GOT3 (cell line): ENCODE measurements at places on chromosomes 3 and 15.
A peak's percentile ranks its signal among the peaks of the same experiment; 100 is the strongest.

DNA sequence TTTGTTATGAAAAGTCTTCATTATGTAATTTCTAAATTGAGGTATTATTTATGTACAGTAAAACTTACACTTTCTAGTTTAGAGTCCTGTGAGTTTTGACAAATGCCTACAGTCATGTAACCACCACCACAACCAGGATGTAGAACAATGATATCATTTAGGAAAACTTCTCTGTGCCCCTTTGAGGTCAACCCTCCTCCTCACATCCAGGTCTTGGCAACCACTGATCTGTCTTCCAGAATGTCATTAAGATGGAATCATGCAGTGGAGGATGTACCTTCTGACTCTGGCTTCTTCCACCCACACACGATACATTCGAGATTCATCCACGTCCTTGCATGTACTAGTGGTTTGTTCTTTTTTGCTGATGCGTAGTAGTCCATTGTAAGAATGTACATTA, 23.2 kb downstream of the MINAR1 start:
- DNase-seq, result no peak

GRCh38 chr3:50167069-50167840, 12.1 kb downstream of the SEMA3F start:
- DNase-seq, result no peak

- DNase-seq, result no peak
These were observed 1038.7 kb downstream of the IGSF11 start for GRCh38 chr3:117995842-117996437.

- peak; percentile 62 for DNase-seq
These were observed 19.0 kb downstream of the STOML1 start for GRCh38 chr15:73972984-73973682.

GRCh38 chr15:56732886-56733135, 498 bp downstream of the ZNF280D start:
- DNase-seq, result peak; percentile 33

DNA sequence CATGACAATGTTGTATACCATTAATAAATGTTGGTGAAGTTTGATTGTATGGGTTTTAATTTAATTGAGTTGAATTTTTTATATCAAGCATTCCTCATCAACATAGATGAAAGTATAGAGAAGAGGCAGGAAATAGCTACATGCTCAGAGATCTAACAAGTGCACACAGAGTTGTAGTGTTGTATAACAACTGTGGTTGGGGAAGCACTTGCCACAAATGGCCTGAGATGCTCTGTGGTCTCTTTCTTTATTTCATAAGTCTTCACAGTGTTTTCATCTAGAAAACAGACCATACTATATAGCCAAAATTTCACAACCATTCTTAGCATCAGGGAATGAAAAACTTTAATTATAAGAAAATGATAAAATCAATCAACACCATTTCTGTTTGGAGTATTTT, 682.6 kb upstream of the NECTIN3 start:
- no peak for DNase-seq

- DNase-seq, result no peak
These were observed 31.9 kb upstream of the TICRR start for GRCh38 chr15:89543389-89543788.

- DNase-seq, result no peak
These were observed 185.3 kb downstream of the CACNA2D3 start for GRCh38 chr3:54307566-54308180.

- no peak for DNase-seq
These were observed 8.8 kb upstream of the GRAMD1C start for GRCh38 chr3:113829576-113830354.

DNA sequence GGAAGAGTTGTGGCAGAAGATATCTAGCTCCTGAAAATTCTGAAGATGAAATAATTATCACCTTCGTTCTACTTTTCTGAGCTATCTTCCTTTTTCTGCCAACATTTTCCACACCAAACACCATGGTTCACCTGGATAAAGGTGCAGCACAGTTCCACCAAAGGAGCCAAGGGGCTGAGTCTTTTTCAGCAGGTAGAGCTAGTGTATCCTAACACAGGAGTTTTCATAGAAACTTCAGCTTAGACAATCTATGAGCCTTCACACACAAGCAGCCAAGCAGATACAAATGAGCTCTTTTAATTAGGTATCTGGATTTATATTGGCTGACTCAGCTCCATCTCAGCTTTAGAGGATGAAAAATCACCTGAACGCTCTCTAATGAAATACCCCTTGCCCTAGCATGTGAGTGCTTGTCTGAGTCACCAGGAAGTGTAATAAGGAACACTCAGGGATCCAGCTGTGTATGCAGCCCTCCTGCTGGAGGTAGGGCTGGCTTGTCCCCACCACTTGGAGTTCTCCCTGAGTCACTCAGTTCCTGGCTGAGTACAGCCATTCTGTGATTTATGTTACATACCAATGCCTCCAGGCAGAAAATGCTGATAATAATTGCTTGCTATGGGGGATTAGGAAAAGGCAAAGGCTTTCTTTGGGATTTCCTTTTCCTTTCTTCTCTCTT, 385.7 kb downstream of the LSAMP start:
- DNase-seq, result no peak

DNA sequence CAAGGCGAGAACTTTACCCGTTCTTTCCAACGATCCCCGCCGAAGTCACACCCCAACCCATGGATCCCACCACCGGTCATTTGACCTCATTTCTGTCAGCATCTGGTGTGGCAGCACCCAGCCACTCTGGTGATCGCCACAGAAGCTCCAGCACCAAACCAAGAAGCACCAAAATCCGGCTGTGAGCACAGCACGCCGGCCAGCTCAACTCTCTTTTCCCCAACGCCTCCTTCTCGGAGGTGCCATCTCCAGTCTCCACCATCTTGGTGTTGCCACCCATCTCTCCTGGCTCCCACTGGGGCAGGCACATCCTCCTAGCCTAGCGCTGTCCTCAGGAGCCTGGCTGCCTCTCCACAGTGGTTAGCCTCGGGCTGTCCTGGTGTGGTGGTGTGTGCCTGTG, 6.5 kb downstream of the MUC4 start:
- DNase-seq, result no peak

DNA sequence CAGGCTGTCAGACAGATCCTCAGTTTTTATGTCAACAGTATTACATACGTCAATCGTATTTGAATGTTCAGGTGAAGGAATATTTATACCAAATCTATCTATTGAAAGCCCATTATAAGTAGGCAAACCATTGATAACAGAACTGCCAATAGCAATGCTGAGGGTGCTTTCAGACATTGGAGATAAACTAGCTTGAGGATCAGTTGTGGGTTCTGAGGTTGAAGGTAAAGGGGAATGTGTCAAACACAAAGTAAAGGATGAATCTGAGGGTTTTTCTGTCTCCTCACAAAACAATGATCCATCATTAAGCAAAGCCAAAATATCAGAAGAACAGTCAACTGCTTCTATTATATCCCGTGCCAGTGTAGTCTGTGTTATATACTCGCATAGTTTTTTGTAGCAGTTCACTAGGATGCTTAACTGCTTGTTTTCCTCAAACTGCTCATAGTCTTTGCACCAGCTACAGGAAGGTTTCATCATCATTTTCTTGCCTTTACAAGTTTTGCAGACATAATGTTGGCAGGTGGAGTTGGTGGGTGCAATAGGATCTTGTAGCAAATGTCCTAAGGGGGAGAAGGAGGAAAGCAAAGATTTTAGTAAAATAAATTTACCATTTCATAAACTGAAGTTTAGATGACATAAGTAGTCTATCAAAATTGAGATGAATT, 43.8 kb downstream of the MSL2 start:
- DNase-seq, result no peak

DNA sequence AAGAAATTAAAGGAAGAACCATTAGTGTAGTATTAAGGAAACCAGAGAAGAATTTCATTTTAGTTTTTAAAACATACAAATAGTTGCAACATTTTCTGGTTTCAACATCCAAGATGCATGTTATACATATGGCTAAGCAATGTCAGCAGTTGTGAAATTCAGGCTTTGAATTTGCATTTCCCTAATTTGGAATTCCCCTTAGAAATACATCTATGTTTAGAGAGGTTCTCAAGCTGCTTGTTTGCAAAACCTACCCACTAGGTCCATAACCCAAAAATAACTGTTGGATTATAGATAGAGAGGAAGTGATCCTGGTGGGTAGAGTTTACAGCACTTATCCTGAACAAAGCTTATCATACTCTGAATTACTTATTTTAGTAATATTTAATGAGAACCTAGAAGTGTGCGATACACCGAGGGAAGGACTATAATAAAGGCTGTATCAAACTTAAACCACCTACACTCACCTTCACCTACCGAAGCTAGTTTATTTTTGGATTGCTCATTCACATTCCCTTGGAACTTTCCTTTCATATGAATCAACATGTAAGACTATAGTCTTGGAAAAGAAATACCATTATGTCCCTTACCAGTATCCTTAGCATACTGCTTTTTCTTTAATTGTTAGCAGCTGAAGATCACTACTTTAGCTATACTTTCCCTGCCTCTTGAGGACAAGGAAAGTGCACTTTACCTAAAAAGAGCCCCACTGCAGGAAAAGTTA, 60.6 kb downstream of the CHAC1 start:
- no peak for DNase-seq

DNA sequence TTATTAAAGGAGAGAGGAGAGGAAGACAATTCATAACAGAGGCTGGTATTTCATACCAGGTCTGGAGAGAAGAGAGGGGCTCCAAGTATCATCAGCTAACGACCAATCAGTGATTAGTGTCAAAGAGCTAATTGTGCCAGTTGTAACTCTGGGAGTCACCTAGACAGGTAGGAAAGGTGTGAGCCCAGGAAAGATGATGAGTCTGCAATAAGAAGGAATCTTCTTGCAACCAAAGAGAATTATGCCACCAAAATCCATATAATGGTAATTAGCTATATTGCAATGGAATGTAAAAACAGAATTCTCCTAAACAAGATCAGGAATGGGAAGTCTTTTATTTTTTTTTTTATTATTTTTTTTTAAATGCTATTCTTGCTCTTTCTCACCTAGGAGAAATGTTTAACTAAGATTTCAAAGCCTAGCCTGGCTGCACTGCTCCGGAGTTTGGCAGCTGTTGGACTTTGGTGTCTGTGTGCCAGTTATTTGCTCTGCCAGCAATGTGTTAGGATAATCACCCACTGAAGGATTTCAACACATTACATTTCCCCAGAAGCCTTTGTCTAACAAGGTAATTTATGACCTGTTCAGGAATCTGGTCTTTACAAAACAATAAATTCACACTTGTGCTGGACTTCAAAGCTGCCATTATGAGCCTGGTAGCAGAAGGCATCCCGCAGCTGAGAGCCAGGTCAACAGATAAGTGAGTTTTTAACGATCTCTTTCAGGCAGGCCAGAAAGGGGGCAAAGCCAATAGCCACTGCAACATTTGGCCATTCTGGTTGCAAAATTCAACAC, 89.4 kb downstream of the FOXB1 start:
- no peak for DNase-seq

- DNase-seq, result no peak
These were observed 8.0 kb upstream of the SLC22A13 start for GRCh38 chr3:38257583-38257982.

- DNase-seq, result no peak
These were observed 12.4 kb upstream of the SPG11 start for GRCh38 chr15:44675911-44676310.

DNA sequence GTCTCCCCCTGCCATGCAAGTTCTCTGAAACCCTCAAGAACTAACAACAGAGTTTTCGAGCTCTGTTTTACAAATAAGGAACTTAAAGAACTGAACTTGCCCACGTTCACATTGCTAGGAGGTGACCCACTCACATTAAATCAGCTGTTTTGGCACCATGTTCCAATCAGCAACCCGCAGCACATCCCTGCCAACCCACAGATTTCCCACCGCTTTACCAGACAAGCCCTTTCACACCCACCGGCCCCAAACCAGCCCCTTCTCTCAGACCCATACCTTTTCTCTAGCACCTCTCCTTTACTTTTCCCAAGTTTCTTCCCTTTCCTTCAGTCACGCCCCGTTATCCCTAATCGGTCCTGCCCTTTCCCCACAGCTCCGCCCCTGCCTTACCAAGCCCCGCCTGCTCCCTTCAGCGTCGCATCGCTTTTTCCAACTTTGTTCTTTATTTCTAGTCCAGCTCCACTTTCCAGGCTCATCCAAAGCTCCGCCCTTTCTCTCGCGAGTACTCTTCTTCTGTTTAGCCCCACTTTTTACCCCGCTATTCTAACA, 804 bp upstream of the BRPF1 start:
- no peak for DNase-seq

GRCh38 chr3:72405943-72406566, 442.2 kb downstream of the SHQ1 start:
- no peak for DNase-seq

- no peak for DNase-seq
These were observed 5.2 kb upstream of the SYNM start for GRCh38 chr15:99099661-99100060.

- DNase-seq, result no peak
These were observed 1088.7 kb downstream of the NSUN3 start for GRCh38 chr3:95151590-95151989.

DNA sequence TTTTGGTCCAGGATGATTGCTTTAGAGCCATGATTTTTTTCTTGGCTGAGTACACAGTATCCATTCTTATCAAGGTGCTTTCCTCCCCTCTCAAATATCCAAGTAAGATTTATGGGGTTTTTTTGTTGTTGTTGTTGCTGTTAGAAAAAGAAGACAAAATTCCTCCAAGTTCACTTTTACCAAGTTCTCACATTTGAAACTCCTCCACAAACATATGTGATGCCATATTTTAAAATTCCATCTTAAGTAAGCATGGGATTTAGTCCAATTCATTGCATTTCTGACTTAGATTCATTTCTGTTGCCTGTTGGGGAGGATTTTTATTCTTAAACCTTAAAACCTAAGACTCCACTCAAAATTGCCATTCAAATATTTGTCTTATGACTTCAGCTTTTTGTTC, 128.6 kb upstream of the SPATA12 start:
- DNase-seq, result no peak

DNA sequence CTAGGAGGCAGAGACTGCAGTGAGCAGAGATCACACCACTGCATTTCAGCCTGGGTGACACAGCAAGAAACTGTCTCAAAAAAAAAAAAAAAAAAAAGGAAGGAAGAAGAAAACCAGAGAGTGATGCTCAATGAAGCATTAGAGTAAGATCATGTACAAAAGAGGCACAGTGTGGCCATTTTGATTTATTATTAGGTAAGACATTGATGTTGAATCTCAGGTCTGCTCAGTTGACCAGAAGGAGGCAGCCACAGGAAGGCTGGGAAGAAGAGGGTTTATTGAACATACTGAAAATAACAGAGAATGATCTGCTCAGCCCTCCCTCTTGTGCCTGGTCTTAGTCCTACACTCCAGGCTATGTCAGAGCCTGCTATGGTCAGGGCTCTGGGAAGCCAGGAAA, 15.6 kb downstream of the LRRK1 start:
- no peak for DNase-seq

DNA sequence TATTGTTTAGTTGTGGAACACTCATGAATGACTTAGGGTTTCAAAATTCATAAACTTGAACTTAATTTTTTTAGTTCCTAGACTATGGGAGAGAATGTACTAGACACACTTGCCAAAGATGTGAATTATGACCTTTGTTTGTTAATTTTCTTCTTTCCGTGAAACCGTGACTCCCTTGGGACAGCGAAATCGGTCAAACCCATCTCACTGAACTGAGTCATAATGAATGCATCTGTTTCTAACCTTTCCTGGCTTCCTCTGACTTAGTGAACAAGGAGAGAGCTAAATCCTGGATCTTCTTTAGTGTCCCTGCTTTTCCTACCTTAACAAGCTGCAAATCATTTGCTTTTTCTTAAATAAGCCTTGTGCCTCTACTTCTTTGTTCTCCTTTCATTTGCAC, 85.5 kb downstream of the LARS2 start:
- DNase-seq, result no peak
